ENCODE measurements at places on chromosomes 1 and 21.

DNA sequence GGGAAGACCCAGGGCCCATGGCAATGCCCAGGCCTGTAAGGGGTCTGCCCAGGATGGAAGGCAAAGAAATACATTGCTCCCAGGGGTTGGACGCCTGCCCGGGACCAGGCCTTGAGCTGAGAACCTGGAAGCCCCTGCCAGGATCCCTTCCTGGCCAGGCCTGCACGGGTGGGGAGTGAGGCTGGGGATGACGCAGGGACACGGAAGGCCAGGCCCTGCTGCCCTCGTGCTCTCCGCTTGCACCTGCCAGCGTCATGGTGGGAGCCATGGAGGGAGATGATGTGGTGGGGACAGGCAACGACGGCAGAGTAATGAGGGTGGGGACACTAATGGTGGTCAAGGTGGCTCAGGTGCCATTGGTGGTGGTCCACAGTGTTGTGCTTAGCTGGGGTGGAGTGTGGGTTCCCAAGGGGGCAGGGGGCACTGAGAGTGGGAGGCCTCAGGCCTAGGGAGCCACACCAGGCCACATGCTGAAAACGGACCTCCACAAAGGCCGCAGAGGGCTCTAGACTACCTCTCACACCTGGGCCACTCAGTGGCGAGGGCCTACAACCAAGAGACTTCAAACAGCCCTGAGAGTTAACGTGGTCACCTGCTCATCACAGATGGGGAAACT is 4.3 kb downstream of the HES3 start:
- no peak for DNase-seq

DNA sequence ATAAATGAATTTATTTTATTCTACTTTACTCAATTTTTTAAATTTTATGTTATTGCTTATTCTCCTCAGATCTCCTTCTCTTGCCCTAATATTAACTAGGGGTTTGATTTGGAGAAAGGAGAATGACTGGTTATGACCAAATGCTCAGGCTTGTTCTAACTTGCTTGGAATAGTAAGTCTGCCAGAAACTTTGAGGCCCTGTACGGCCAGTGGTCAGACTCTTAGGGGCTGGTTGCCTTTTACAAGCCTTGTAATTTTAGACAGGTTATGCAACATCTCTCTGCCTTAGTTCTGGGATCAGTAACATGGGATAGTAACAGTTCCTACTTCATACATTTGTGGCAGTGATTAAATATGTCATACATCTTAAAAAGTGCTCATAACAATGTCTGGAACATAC is 279.5 kb downstream of the DUSP10 start:
- no peak for DNase-seq

GRCh38 chr1:105243411-105243810 is 1493.7 kb downstream of the AMY1C start:
- DNase-seq: no peak

GRCh38 chr1:117928881-117929342 is 509 bp downstream of the GDAP2 start:
- peak; percentile 12 for DNase-seq

DNA sequence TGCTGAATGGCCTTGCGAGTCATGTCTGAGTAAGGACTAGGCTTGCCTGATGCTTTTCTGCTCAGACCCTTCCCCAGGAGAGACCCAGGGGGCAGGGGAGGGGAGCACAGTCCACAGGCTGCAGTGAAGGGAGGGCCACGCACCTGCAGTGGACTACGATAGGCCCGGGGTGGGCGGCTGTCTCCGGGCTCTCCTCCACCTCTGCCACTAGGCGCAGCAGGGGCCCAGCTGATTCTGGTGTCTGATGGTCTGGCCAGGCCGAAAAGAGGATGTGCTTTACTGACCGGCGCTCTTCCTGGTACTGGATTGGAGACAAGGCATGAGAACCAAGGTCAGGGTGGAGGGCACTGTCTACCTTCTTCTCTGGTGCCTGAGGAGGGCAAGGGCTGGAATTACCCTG is 7.9 kb upstream of the ARL8A start:
- no peak for DNase-seq

GRCh38 chr1:93347334-93347899 is 1.7 kb downstream of the DR1 start:
- DNase-seq: no peak

GRCh38 chr1:154346276-154346917 is 21.1 kb downstream of the ATP8B2 start:
- DNase-seq: no peak

DNA sequence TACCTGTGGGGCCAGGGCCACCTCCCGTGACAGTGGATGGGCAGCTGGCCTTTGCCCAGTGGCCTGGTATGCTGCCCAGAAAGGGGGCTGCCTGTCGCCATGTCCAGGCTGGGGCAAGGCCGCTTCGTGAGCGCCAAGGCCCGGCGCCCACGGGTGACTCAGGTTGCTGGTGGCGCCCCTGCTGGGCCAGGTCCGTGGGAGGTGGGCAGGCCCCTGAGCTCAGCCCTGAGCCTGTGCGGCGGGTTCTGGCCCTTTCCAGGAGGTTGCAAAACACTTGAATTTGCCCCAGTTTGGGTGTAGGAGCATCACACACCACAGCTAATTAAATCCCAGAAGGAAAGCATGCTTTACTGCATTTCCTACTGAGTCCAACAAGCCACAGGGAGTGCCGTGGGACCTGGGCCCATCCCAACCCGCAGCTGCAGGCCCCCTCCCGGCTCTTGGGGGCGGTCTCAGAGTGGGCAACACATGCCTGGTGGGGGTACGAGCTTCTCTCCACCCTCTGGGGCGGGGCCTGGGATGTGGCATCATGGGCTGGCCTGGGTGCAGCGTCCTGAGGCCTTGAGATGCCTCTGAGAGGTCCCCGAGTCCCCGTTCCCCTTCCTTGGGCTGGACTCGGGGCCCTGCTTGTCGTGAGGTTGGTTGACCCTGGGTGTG is 159.8 kb downstream of the PEX14 start:
- no peak for DNase-seq

DNA sequence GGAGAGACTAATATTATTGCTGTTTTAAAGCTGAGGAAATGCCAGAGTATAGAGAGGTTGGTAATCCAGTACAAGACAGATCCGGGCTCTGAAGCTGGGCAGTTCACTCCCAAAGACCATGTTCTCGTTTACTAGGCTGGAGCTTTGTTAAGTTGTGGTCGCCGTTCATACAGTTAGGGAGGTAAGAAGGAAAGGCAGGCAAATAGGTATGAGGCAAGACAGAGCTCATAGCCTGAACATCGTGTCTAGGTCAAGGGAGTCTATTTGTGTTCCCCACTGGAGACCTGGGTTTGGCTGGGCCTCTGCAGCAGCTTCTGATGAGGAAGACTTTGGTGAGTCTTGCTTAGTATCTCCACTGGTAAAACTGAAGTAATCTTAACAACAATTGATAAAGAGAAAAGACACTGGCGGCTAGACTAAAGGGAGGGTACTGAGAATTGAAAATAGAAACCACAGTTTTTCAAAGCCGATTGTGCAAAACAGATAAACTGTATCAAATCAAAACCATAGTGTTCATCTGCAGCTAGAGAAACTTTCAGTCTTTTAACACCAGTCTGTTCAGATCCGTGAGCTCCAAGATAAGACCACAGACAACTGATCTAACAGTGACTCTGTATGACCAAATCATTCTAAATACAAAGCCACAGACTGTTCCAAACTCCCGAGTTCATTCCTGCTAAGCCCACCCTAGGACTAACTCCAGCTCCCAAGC is 217.0 kb upstream of the FAM78B start:
- DNase-seq: no peak

DNA sequence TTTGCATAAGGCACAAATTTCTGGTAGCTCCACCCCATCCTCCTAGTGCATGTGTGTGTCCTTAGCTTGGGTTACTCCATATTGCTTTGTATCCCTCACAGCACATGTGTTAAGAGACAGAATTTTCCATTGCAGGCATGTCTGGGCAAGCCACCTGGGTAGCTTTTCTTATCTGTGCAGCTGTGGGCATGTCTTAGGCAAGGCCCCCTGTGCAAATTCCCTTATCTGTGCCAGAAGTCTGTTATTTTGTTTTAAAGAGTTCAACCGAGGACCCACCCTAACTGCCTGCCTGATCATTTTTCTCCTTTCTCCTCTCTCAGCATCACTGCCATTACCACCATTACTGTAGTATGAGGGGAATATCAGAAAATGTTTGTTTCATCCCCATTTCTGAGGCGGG is 131.9 kb downstream of the CYYR1 start:
- DNase-seq: no peak

DNA sequence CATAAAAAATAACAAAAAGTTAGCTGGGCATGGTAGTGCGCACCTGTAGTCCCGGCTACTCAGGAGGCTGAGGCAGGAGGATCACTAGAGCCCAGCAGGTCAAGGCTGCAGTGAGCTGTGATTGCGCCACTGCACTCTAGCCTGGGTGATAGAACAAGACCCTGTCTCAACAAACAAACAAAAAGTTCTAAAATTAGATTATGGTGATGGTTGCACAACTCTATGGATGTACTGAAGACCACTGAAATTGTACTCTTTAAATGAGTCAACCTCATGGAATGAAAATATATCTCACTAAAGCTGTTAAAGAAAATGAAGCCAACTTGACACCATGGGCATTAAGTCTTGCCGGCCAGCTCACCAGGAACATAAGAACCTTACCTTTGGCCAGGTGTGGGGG is 9.1 kb downstream of the MRAP start:
- no peak for DNase-seq

GRCh38 chr1:170663404-170664092 is 383 bp upstream of the PRRX1 start:
- DNase-seq: no peak

DNA sequence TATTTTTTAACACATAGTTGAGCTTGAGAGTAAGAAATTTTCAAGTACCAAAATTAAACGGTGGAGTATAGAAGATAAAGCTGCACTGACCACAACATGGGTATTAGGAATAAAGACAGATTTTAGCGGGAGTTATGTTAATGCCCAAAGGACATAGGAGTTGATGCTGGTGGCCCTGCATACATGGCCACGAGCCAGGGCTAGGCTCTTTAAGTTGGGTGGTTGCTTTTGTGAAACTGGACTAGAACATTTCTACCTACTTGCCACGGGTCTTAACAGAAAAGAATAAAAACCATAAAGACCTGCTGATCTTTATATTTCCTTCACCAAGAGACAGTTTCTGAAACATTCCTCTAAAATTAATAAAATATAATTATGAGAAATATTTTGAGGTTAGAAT is 14.9 kb downstream of the EDEM3 start:
- no peak for DNase-seq

- DNase-seq: no peak
Observed at GRCh38 chr1:98910827-98911226, 93.8 kb downstream of the PLPPR5 start.

DNA sequence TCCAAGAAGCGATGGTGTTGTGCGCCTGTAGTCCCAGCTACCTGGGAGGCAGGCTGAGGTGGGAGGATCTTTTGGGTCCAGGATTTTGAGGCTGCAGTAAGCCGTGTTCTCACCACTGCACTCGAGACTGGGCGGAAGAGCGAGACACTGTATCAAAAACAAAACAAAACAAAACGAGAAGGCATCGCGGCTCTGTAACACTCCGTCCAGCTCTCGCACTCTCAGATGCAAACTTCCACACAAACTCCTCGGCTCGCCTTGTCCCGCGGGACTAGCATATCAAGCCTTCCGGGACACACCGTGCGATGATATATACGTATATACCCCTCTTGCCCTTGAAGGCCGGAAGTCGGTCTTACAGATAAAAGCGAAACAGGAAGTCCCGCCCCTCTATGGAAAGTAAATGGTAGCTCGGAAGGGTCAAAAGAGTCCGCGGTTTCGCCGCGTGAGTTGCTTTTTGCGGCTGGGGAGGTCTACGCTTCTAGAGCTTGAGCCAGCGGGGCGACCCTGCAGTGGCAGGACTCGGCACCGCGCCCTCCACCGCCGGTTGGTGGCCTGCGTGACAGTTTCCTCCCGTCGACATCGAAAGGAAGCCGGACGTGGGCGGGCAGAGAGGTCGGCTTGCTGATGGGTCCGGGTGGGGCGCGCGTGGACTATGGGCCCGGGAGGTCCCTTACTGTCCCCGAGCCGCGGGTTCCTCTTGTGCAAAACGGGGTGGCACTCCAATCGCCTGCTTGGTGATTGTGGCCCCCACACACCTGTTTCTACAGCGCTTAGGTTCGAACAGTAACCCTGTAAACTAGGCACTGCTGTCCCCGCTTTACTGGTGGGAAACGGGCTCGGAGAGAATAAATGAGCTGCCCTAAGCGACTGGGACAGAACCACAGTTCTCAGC is at the start of gene COA6:
Gene COA6 (plus strand): TSS at position 393 of the 895 bp plus-strand sequence. CDS start 11 bp downstream, at position 404.
- DNase-seq: peak; percentile 85

DNA sequence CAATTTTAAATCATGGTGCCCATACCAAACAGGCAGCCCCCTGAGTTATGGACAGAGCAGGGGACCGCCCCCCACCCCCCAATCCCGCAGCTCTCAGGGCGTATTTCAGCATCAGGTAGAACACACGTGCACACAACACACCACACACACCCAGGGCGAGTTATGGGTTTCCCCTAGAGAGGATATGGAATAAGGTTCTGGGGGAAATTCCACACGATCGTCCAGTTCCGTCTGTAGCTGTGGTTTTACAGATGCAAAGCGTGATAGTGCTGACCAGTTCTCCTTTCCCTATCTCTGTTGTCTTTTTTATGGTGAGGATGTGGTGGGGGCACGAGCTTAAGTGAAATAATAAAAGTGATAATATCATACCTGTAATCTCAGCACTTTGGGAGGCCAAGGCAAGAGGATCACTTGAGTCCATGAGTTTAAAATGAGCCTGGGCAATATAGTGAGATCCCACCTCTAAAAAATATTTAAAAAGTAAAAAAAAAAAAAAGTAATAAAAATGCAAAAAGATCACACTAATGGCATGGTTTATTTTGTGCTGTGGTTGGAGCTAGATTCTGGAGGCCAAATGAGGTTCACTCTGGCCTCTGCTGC is 25.1 kb downstream of the C2CD2 start:
- no peak for DNase-seq

- no peak for DNase-seq
Observed at GRCh38 chr21:40646651-40647050, 200.3 kb downstream of the DSCAM start.

DNA sequence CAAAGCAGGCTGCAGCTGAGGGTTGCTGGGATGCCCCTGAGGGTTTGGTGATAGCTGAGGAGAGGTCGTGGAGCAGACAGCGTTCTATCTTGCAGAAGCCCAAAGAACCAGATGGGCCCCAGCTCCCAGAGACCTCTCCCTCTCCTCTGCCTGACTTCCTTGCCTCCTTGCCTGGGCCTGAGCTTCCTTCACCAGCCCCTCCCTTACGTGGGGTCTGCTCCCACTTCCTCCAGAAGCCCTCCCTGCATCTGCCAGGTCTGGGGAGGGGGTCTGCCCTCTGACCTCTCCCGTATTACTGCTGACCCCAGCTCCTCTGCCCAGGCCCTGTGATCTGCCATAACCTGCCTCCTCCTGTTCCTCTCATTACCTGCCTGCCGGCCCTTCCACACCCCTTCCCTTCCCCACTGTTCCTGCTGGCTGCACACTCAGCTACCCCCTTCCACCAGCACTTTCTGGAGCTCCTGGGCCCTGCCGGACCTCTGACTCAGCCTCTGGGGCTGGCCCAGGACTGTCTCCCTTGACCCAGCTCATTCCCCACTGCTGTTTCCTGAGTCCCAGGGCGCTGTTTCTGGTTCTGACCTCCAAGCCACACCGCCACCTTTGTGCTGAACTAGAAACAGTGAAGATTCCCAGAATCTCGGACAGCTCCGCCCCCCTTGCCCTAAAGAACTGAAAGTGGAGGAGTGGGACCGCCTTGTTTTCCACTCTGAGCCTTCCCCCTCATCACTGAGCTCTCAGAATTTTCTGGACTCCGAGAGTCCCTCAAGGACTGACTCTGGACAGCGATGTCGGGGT is 237.7 kb upstream of the C1orf174 start:
- DNase-seq: no peak
